ENCODE measurements at places on chromosomes 12 and 14. TPM values are rescaled to one million over a fixed set of nuclear protein-coding genes. Genes with fewer than 3 reads are reported as not detected.
A peak's percentile ranks its signal among the peaks of the same experiment; 100 is the strongest.

GRCh38 chr14:35525695-35526094 is 8.3 kb upstream of the INSM2 start:
- no peak for DNase-seq

DNA sequence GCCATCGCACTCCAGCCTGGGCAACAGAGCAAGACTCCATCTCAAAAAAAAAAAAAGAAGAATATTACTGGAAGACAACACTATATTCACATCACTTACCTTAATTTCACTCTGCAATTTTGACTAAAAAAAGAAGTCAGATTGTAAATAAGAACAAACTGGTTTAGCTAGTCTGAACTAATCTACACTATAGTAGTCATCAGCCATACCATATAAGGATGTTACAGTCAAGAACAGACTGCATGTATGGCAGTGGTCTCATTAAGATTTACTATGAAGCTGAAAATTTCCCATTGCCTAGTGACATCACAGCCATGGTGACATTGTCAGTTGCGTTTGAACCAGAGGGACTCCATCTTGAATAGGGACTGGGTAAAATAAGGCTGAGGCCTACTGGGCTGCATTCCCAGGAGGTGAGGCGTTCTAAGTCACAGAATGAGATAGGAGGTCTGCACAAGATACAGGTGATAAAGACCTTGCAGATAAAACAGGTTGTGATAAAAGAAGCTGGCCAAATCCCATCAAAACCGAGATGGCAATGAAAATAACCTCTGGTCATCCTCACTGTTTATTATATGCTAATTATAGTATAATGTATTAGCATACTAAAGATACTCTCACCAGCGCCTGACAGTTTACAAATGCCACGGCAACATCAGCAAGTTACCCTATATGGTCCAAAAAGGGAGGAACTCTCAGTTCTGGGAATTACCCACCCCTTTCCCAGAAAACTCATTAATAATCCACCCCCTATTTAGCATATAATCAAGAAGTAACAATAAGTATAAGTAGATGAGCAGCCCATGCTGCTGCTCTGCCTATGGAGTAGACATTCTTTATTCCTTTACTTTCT is 51.2 kb downstream of the OSBPL8 start:
- DNase-seq: no peak

GRCh38 chr12:47686645-47687240 is 19.1 kb downstream of the RPAP3 start:
- DNase-seq: peak; percentile 43

- DNase-seq: no peak
These were observed 258.6 kb downstream of the ZFP36L1 start for GRCh38 chr14:68534276-68534675.

DNA sequence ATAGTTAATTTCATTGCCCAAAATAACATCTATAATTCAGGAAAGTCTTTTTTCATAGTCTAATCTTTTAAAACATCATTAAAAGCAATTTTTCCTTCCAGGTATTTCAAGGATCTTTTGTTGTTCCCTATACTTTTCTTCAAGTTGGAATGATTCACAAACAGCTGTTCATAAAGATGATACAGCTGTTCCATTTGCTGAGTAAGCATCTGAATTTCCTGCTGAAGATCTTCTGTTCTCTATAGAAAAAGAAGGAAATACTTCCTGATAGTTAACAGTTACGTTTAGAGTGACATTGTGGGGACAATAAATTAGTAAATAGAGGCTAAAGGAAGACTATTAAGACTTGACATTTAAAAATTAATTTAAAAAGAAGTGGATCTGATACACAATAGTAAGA is 30.3 kb upstream of the ESR2 start:
- no peak for DNase-seq

The WIF1 gene
- total RNA-seq: not detected

The MOAP1 gene
- 18.3 TPM for total RNA-seq

The P2RX2 gene
- total RNA-seq: not detected

The TRPV4 gene
- total RNA-seq: 3.2 TPM
